ENCODE measurements at places on chromosomes 12 and 14.

GRCh38 chr12:51525518-51525917, 65.5 kb upstream of the SCN8A start:
- no peak for DNase-seq

DNA sequence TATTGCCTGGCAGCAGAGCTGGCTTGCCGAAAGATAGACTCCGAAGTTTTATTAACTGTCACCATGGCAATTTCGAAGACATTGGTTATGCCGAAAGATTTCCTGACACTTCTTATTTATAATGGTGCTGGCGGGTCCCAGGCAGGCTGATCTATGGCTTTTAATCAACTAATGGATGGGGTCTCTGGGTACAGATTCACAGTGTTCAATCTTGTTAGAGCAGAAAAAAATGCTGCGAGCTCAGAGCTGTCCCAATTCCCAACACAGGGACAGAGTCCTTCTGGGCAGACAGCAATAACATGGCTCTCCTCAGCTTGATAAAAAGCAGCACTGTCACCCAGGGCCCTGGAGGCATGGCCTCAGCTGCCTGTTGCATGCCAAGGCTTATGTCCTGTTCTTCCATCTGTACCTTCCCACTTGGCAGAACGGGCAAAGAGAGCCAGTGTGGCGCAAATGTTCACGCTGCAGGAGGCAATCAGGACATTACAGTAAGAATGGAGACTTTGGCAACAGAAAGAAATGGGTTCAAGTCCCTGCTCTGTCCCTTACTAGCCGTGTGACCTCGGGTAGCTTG, 228.2 kb upstream of the PWP1 start:
- DNase-seq, result no peak

DNA sequence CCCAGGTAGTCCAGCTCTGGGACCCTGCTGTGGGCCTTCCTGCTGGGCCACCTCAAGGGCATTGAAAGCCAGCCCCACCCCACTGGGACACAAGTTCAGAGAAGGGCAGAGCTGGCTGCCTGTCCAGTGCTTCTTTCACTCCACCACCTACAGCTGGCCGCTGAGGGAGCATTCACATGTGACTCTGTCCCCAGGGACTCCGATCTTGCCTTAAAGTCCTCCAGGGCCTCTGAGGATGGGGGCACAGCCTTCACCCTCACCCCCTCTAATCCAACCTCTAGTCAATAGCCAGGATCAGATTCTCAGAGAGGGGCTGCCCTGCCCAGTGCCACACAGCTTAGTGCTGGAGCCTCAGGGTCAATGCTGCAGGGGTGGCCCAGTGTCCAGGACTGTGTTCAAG, 5.0 kb upstream of the CYP46A1 start:
- DNase-seq, result no peak

DNA sequence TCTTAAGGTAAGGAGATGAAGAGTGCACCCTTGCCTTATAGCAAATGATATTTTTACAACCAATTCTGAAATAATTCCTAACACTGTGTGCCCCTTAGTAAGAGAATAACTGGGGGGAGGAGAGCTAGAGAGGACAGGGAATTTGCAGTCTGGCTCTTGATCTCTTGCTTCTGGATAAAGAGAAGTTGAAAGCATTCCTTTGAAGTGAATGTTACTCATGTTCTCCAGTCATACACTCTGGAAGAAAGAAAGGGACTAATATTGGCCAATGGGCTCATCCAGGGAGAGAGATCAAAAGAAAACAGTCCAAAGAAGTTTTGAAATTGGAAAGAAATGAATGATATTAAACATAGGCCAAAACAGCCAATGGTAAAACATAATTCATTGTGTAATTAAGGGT, 25.3 kb downstream of the C12orf75 start:
- DNase-seq, result no peak

DNA sequence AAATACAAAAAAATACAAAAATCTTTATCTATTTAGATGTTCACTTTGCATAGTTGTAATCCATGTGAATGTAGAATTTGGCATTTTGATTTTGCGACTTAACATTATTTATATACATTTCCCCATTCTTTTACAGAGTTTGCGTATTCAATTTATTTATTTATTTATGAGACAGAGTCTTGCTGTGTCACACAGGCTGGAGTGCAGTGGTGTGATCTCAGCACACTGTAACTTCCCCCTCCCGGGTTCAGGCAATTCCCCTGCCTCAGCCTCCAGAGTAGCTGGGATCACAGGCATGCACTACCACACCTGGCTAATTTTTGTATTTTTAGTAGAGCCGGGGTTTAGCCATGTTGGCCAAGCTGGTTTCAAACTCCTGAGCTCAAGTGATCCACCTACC, 25.3 kb upstream of the STRN3 start:
- DNase-seq, result no peak

- no peak for DNase-seq
Measured at GRCh38 chr14:69443296-69443805, 41.2 kb upstream of the PLEKHD1 start.

GRCh38 chr12:96487634-96488033, 1.7 kb upstream of the CFAP54 start:
- DNase-seq, result no peak

DNA sequence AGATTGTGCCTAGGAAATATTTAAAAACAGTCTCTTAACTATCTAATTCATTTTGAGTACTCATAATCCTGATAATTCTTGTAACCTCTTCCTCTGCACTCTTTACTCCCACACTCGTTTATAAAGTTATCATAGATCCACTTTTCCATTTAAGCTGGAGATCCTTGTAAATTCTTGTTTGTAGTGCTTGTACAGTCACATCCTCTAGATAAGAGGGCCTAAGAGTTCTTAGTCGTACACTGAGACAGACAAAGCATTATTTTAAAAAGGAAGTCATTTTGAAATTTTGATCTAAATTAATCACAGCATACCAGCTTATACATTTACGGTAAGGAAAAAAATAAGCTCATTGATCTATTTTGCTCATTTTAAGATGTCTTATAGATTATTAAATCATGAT, 42.5 kb downstream of the LMO3 start:
- no peak for DNase-seq
